ENCODE measurements at places on chromosomes 3 and 15. TPM values are rescaled to one million over a fixed set of nuclear protein-coding genes. Genes with fewer than 3 reads are reported as not detected.

- no peak for DNase-seq
Observed at GRCh38 chr3:114718898-114719210, 425.0 kb downstream of the TIGIT start.

GRCh38 chr3:71400986-71401451 lies 182.5 kb downstream of the FOXP1 start:
- DNase-seq, result no peak

- DNase-seq, result no peak
Observed at GRCh38 chr3:139332092-139332491, 11.7 kb upstream of the MRPS22 start.

DNA sequence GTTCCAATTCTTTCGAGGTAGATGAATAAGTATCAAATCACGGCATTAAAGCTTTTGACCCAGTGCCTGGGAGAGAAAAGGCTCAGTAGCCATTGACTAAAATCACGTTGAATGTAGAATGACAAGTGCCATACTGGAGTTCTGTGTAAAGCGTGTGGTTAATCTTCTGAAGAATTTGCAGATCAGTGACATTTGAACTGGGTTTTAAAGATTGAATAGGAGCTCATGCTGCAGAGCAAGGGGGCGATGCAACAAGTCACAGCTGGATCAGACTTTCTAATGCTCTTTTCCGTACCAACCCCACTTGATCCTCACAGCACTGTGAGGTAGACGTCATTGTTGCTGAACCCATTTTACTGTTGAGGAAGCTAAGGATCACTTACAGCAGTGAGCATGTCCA lies 49.5 kb upstream of the TPM1 start:
- no peak for DNase-seq

DNA sequence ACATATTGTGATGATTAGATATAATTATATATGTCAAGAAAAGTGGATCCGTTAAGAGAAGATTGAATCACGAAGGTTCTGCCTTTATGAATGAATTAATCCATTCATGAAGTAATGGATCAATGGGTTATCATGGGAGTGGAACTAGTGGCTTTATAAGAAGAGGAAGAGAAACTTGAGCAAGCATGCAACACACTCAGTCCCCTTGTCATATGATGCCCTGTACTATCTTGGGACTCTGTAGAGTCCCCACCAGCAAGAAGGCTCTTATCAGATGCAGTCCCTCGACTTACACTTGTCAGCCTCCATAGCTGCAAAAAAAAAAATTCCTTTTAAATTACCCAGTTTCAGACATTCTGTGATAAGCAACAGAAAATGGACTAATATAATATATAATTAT lies 301.9 kb downstream of the RAP2B start:
- DNase-seq, result no peak

DNA sequence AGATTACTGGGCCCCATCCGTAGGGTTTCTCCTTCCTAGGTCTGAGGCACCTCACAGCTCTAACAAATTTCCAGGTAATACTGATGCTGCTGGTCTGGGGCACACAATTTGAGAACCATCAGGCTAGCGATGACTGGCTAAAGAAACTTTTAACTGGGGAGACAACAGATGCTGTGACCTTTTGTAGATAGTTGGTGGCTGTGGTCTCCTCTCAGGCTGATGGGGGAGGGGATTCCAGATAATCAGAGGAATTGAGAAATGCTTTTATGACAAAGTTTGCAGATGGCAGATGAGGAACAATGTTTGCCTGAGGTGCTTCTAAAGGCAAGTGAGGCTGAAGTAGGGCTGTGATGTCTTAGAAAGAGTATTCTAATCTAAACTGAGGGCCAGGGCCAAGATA lies 13.8 kb upstream of the CCR9 start:
- no peak for DNase-seq

DNA sequence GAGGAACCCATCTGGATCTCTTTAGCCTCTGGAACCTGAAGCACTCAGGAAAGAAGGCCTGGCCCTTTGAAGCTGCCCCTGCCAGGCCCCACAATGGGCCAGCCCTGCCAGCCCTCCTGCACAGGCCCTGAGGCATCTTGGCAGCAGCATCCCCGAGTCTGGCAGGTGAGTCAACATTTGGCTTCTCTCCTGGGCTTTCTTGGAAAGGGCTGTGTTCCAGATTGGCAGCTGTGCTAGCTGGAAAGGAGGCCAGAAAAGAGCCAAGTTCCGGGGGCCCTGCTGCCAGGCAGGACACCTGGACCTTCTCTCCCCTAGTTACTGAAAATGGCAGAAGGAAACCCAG lies 187.2 kb downstream of the SHQ1 start:
- DNase-seq, result peak; percentile 78

GRCh38 chr3:47385796-47386195 lies 5.0 kb downstream of the PTPN23 start:
- no peak for DNase-seq

- DNase-seq, result peak; percentile 27
Observed at GRCh38 chr3:120742849-120743365, 363 bp downstream of the GTF2E1 start.

DNA sequence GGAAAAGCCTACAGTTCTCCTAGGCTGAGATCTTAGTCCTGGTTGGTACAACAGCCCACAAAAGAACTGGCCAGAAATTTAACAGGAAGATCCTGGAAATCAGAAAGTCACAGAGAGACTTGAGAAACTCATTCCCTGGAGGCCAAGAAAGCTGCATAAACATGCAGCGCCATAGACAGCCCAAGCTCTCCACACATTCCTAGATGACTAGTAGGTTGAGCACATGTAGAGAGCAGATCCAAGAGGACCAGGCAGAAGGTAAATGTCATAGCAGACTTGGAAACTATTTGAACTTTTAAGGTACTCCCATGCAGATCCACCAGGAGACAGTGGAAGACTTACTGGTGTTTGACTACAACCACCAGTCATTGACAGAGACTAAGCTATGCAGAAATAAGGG lies 18.4 kb downstream of the KBTBD12 start:
- DNase-seq, result no peak

- DNase-seq, result no peak
Observed at GRCh38 chr3:188243124-188243795, 89.3 kb downstream of the LPP start.

GRCh38 chr15:28080386-28080785 lies 18.7 kb downstream of the OCA2 start:
- no peak for DNase-seq

DNA sequence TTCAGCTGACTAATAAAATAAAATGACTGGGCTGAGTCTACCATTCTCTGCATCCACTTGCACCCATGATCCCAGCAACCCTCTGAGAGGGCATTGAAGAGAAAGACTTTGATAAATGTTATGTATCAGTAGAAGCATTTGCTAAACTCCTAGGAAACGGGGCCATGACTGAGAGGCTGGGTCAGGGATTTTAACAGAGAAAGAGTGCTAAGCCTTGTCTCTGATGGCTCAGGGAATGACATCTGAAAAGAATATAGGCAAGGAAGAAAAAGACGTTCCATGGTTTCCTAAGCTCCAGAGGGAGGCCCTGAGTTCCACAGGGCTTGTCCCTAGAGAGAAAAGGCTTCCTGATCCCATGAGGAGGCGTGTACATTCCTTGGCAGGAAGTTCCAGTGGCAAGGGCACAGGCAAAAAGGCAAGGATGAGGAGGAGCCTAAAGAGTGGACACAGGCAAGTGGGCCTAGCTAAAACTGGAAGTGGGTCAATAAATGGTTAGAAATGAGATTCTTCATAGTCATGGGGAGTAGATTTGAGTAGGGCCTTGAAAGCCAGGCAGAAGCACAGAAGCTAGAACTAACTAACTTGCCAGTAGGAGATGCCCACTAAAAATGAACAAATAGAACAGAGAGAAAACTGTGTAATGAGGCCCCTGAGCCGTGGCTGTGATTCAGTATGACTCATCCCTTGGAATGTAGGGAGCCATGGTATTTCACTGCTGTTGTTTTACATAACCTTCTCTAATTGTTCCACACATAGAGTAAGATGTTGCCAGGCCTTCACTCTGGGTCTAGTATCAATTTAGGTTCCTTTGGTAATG lies 44.9 kb upstream of the MANF start:
- peak; percentile 96 for DNase-seq

- no peak for DNase-seq
Observed at GRCh38 chr15:101275018-101275417, 2.3 kb downstream of the SELENOS start.

- peak; percentile 34 for DNase-seq
Observed at GRCh38 chr3:104873331-104873730, 493.4 kb upstream of the ALCAM start.

DNA sequence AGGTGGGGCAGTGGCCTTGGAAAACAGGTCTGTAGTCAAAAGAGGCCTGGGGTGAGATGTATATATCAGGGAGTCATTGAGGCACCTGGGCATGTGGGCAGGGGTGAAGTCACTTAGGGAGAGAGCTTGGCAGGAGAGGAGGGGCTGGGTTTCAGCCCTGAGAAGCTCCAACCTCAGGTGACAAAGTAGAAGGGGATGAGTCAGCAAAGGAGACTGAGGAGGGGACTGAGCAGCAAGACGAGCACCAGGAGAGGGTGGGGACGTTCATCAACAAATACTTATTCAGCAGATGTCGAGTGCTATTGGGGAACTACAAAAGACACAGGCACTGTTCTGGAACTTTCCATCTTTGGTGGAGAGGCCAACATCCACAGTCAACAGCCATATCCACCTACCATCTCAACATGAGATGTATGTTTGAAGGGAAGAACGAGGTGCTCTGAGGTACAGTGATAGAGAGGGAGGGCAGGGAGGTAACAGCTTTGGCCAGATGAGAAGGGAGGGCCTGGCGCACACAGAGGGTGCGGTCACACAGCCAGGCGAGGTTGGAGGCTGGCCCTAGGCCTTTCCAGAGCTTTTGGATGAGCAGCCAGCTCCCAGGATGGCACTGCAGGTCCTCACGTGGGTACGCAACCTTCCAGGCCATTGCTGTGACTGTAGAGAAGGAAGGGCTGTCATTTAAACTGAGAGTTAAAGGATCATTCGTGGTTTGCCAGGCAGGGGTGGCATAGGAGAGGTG lies 45.7 kb downstream of the GLDN start:
- DNase-seq, result no peak

DNA sequence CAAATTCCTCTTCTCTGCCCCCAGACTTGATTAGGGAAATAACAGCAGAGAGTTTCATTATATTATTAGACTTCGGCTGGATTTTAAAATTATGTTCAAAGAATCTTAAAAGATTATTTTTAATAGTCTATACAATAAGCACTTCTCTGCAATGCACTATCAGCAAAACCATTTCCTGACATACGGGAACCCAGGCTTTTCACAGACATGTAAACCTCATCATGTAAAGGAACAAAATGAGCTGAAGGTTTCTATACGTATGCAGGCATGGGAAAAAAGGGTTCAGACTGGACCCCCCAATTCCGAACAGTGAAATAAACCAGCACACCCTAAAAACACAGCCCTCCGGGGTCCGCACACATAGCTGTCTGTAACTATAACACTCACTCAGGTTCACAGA lies 77.5 kb upstream of the LMOD3 start:
- DNase-seq, result no peak

DNA sequence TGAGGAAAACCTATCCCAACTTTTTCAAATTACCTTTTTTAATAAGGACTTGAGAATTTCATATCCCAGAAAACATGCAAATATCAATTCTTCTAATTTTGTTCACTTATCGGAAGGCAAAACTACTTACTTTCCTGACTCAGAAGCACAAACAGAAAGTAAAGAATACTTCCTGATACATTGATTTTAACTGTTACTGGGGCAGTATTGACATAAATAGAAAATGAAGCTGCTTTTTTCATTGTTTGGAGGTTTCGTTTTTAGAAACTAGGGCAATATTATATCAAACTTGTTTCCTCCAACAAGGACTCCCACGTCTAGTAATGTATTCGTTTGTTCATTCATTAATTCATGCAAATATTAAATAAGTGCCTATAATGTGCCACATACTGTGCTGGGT lies 19.1 kb downstream of the PAQR9 start:
- no peak for DNase-seq

DNA sequence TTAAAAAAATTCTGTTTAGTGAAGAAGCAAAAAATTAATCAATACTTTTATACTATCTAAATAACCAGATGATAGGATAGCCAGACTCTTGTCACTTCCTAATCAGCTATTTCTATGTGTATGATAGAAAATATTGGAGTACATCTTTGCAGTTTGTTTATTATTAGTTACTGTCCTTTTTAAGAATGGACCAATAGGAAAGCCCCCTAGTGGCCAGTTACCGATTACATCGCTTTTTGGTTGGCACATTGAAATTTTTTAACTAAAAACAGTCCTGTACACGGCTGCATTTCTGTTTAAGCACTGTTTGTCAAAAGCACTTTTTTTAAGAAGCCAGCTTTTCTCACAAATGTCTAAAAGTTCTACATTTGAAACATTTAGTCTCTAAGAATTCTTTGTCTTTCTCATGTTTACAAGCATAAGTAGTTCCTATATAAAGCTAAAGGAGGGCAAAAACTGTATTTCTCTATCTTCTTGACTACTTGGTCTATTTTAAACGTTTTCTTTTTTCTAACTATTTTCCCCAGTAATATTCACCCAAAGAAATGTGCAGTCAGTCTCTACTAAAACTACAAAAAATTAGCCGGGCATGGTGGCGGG lies 253.2 kb upstream of the LRTM1 start:
- peak; percentile 53 for DNase-seq

DNA sequence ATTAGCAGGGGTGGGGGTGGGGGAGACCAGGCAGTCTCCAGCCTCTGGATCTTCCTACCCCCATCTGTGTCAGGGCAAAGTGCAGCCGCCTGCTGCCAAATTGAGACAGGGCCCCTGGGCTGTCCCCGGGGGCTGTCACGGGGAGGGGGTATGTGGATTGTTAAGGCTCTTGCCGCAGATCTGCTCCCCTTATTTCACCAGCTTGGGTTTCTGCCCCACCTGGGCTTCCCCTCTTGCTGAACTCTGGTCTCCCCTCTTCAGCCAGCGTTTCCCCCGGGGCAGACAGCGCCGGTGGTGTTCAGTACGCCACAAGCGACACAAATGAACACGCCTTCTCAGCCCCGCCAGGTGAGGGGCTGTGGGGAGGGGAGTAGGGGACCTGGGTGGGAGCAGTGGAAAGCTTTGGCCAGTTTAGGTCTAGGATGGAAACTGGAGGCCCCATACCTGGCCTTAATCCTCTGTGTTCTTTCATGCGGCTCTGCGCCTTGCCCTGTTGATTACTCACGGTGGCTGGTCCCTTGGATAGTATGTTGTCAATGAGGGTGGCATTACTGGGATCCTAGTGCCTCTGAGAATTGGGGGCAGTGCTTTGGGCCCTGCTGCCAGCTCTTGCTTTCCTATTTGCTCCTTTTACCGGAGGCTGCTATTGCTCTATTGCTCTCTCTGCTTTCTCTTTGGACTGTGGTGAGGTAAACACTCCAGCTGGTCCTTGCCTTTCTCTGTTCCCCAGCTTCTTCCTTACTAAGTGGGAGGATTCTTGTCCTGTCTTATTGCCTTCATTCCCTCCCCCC lies 1.7 kb downstream of the EIF4G1 start:
- no peak for DNase-seq

- no peak for DNase-seq
Observed at GRCh38 chr3:59027607-59028006, 22.2 kb downstream of the CFAP20DC start.

- no peak for DNase-seq
Observed at GRCh38 chr3:179332240-179332639, 9.4 kb downstream of the ZNF639 start.

TMEM42 gene
- 22.3 TPM for total RNA-seq

COL7A1 gene
- total RNA-seq, result 14.2 TPM

MYL3 gene
- total RNA-seq, result not detected

ITIH3 gene
- total RNA-seq, result not detected

CPLX3 gene
- not detected for total RNA-seq

ZNF197 gene
- 15.6 TPM for total RNA-seq

RAD51 gene
- total RNA-seq, result 14.0 TPM

ADAMTSL3 gene
- total RNA-seq, result under 0.01 TPM

EOMES gene
- total RNA-seq, result not detected

LNP1 gene
- 6.4 TPM for total RNA-seq

ARPC4 gene
- total RNA-seq, result 310 TPM

EFCAB12 gene
- total RNA-seq, result 0.06 TPM

CMTM8 gene
- 7.1 TPM for total RNA-seq

FAM107A gene
- not detected for total RNA-seq

ABI3BP gene
- 20.5 TPM for total RNA-seq
